ENCODE measurements at places on chromosomes 2 and 18.

DNA sequence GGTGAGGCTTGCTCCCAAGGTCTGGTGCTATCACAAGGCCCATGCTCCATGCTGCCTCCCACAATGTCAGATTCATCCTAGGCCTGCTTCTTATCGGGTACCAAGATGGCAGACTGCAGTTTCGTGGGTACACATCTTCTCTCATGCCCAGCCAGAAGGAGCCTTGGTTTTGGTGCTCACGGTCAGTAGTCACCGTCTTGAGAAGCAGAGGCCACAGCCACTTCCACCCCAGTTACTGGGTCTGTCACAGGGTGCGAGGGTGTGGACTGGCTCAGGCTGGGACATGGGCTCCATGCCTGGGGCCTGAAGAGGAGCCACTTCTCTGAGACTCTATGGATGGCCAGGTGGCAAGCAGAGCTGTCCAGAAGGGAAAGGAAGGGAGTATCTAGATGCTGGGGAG lies 178.8 kb upstream of the HS6ST1 start:
- no peak for DNase-seq

DNA sequence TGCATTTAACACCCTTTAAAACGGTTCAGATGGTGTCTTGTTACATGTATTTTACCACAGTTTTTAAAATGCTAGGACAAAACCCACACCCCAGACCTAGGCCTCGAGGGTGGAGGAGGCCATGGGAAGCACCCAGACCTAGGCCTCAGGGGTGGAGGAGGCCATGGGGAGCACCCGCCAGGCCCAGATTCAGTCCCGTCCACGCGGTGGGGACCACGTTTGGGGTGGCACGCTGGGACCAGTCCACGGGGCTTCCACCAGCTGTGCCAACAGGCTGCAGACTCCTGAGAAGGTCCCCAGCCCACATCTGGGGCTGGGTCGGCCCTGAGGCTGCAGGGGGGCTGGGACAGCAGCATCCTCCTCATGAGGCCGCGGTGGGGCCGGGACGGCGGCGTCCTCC lies 63.4 kb downstream of the SLC66A2 start:
- no peak for DNase-seq

GRCh38 chr2:128799284-128799552 lies 480.6 kb upstream of the HS6ST1 start:
- DNase-seq, result no peak

GRCh38 chr2:178194600-178195389 lies 483 bp downstream of the OSBPL6 start:
- DNase-seq, result peak; percentile 32

GRCh38 chr18:8911408-8912340 lies 190.8 kb upstream of the NDUFV2 start:
- no peak for DNase-seq

DNA sequence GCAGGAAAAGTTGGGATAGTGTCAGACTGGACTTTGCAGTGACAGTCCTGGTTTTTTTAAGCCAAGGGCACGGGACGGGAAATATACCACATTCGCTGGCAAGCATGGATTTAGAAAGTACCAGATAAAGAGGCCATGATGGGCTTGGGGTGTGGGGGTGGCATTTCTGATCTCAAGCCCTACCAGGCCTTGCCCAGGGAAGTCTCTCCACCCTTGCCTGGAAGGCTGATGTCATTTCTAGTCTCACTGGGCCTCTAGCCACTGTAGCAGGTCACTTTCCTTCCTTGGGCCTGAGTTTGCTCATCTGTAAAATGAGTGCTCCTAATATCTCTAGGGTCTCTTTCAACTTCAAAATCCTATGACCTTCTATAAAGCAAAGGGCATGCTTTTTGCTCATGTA lies 1.8 kb downstream of the ZBTB7C start:
- DNase-seq, result no peak

GRCh38 chr2:46179037-46179621 lies 118.1 kb upstream of the EPAS1 start:
- peak; percentile 37 for DNase-seq
